ENCODE measurements at places on chromosomes 11 and 22. TPM values are rescaled to one million over a fixed set of nuclear protein-coding genes. Genes with fewer than 3 reads are reported as not detected.
A peak's percentile ranks its signal among the peaks of the same experiment; 100 is the strongest.

Gene PHOX2A
- not detected for total RNA-seq

Gene PRDM10
- total RNA-seq: 3.9 TPM

Gene DDX17
- total RNA-seq: 142 TPM

Gene DDIAS
- total RNA-seq: 10.9 TPM

Gene RIMBP3B
- 0.27 TPM for total RNA-seq

Gene IGSF22
- total RNA-seq: not detected

Gene MMP10
- 4.6 TPM for total RNA-seq

Gene TREH
- not detected for total RNA-seq

Gene PPM1F
- total RNA-seq: 24.6 TPM

Gene ASPHD2
- 0.77 TPM for total RNA-seq

- no peak for DNase-seq
Observed at GRCh38 chr11:76768088-76768908, 14.9 kb upstream of the TSKU start.

DNA sequence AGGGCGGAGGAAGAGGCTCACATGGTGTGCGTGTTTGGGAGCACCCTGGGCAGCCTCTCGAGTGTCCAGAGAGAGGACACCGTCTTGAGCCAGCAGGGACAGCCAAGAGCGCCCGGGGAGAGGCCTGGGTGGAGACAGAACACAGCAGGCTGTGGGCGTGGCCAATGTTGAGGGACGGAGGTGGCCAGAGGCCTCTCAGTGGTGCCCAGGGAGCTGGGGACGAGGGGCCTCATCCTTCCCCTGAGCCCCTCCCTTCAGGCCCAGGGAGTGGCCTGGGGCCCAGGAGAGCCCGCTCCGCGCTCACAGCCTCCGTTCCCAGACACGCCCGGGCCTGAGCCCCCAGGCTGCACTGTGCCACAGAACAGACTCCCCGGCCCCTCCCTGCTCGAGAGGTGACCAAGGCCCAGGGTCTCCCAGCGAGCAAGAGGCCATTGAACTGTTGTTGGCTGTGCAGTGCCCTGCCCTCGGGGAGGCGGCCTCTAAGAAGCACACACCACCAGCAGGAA is 48.4 kb downstream of the CDKN1C start:
- DNase-seq: peak; percentile 54

DNA sequence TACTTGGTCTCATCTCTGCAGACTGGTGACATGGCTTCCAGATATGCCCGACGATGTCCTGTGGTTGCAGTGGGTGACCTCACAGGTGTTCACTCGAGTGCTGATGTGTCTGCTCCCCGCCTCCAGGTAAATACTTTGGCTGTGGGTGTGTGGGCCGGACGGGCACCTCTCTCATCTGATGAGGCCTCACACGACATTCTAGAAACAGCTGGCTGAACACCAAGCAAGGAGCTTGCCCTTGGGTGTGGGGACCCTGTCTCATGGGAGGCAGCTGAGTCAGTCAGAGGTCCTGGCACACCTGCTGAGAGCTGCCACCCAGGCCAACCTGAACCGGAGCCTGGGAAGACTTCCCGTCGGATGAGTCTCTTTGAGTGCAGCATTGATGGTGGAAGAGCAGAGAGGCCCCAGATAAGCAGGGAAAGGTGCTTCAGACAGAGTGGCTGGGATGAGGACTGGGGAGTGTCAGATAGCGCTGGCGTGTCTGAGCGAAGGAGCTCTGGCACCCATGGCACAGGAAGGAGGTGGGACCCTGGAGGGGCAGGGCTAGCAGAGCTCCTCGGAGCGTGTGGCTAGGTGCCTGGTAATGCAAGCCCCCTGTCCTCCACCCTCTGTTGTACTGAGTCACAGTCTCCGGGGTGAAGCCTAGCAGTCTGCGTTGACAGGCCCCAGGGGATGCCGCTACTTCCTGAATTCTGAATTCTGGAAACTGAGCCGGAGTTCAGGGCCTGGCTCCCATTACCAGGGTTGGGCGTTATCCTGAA is 10.4 kb upstream of the SAMM50 start:
- no peak for DNase-seq

DNA sequence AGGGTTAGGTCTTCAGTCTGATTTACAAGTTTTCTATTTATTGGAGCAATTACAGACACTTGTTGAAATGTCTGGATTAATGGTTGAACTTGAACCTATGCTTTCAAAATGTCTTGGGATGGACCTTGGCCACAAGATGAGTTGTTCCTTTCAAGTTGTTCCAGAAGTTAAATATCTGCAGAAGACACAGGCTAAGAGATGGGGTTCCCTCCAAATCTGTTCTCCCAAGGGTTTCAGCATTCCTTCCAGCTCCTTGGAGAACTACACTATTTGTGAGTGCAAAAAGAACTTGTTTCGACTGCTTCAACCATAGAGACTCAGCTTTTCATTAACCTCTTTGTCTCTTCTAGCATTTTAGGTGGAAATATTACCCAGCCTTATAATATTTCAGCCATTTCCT is 189.0 kb upstream of the BLID start:
- no peak for DNase-seq

- no peak for DNase-seq
Observed at GRCh38 chr22:29830585-29830984, 7.5 kb downstream of the ASCC2 start.

- no peak for DNase-seq
Observed at GRCh38 chr11:20249378-20249777, 89.1 kb upstream of the DBX1 start.

DNA sequence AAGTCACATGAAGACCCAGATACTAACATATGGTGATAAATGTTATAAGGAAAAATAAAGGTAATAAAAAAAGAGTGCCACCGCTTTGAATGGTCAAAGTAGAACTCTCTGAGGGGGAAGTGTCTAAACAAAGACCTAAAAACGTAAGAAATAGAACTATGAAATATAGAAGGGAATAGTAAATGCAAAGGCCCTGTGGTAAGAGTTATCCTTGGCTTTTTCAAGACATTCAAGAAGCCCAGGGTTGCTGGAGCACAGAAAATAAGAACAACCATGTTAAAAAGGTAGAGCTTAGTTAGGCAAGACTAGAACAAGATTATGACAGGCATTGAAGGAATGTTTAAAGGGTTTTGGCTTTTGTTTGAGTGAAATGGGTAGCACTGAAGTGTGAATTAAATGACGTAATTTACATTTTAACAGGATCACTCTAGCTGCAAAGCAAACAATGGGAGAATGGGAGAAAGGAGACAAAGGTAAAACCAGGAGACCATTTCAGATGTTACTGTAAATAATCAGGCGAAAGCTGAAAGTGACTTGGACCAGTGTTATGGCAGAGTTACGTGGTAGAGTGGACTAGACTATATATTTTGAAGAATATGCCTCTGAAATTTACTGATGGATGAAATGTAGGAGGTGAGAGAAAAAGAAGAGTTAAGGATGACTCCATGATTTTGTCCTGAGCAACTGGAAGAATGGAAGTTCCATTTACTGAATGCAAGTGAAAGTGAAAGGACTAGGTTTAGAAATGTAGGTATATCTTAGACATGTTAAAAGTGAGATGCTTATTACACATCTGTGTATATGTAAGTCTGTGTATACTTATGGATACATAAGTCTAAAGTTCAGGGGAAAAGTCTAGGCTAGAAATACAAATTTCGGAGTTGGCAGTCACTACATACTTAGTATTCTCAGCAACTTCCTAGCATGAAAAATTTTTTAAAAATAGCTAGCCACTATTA is 28.5 kb downstream of the BTBD10 start:
- peak; percentile 76 for DNase-seq

- DNase-seq: no peak
Observed at GRCh38 chr11:70719516-70719915, 321.2 kb downstream of the CTTN start.

DNA sequence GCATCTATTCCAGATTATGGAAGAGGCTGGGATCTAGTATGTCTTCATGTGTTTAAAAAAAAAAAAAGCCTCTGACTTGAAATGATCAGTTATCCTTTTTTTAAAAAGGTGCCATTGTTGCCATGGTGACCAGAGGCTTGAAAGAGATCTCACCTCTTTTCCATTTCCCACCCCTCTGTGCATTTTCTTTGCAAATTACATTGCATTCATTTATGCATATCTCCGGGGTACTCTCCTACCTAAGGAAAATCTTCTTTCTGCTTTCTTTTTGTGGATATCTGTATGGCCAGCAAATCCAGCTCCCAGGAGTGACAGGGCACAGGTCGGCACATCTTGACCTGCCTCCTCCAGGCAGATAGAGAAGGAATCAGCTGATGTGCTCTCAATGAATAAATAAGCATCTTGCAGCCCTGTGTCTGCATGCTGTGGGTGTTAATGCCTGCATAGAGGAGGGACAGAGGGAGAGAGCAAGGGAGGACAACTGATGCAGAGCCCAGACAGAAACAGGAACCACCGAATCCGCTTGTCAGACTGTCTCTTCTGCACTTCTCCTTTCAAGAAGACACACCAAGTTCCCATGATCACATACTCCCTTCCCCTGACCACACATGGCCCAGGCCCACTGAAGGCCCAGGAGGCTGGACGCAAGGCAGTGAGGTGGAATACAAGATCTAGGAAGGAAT is 50.9 kb downstream of the CWC15 start:
- no peak for DNase-seq

- no peak for DNase-seq
Observed at GRCh38 chr22:17087498-17088131, 2.8 kb downstream of the IL17RA start.

GRCh38 chr11:60788401-60789125 is 3.4 kb downstream of the MS4A10 start:
- DNase-seq: no peak

- DNase-seq: no peak
Observed at GRCh38 chr11:23569547-23569946, 709.3 kb upstream of the CCDC179 start.

- no peak for DNase-seq
Observed at GRCh38 chr11:68370211-68371111, 58.1 kb downstream of the LRP5 start.

DNA sequence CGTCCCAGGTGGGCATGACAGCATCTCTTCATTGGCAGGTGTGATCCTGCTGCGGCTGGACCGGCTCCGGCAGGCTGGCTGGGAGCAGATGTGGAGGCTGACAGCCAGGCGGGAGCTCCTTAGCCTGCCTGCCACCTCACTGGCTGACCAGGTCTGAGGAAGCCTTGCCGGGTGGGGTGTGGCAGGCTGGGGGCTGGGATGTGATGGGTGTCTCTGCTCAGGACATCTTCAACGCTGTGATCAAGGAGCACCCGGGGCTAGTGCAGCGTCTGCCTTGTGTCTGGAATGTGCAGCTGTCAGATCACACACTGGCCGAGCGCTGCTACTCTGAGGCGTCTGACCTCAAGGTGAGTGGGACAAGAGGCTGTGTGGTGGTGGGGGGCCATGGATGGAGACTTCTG is 3.5 kb downstream of the LARGE2 start:
- no peak for DNase-seq

GRCh38 chr11:2186669-2187279 is 15.2 kb upstream of the TH start:
- peak; percentile 33 for DNase-seq

DNA sequence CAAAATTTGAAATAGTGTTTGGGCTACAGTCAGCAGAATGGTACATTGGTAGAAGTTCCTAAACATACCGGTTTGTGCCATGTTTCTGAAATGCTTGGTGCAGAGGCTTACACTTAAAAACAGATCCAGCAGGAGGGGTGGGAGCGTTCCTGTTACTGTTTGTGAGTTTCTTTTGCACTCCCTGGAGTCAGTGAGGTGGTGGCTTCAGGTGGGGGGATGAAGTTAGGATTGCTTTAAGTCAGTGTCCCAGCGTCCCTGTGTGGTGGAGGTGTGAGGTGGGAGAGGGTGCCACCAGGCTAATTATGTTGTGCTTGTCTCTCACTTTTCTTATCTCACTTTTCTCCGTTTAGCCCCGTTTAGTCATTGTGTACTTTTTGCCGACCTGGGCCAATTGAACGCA is 9.7 kb downstream of the TNRC6B start:
- no peak for DNase-seq

DNA sequence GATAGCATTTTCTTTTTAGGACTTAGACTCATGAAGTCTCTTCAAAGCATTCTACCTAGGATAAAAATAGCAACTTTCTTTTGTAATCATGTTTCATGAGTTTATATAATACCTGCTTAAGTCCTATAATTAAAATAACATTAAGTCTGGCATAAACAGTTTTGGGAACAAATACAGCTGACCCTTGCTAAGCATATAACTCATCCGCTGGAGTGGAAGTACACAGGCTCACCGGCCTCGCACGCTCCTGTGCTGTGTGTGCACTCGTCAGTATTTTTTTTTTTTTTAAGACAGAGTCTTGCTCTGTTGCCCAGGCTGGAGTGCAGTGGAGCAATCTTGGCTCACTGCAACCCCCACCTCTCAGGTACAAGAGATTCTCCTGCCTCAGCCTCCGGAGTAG is 221.8 kb downstream of the ADAMTS15 start:
- no peak for DNase-seq

GRCh38 chr11:2093575-2094353 is 45.4 kb downstream of the IGF2 start:
- no peak for DNase-seq

DNA sequence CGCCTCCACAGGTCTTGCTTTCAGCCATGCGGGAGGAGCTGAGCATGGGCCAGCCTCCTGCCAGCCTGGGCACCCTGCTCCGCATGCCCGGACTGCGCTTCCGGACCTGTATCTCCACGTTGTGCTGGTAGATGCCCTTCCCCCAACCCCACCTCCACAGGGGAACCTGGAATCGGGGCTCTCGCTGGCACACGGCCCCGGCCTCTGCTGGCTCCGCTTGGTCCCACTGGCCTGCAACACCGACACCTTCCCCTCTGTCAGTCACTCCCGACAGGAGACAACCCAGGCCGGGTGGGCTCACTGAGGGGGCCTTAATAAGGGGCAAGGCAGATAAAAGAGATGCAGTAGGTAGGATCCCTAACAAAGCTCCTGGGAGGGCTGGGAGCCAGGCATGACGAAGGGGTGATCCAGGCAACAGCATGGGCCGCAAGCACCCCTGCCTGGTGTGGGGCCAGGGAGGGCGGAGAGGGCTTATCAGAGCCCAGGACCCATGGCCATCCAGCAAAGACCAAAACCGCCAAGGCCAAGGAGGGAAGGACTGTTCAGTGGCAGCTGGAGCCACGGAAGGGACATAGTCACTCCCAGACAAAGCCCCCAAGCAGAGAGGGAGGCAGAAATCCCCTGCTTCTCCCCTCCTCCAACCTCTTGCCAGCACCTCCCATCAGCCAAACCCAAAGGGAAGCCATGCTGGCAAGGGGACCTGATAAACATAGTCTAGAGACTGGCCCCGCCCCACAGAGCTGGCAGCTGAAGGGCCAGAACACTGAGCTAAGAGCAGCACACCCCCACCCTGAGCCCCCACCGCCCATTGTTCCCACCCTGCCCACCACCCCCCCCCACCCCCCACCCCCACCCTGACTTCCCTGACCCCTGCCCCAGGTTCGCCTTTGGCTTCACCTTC is 8.0 kb downstream of the SLC22A12 start:
- DNase-seq: no peak

All from NCI-H460 (cell line).